K562 (cell line): ENCODE measurements at places on chromosomes 13 and 19.

DNA sequence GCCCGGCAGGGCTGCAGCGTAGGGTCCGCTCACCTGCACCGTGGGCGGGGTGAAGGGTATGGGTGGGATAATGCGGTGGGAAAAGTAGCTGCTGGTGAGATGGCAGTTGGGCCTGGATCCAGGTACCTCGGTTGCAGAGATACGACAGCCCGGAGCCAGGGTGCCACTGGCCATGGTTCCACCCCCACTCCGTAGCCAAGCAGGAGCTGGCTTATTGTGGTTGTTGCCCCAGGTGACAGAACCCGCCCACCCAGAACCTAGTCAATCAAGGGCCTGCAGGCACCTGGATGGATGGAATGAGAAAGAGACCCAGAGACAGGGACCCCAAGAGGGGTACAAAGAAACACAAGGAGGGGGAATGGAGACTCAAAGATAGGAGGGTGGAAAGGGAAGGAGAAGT is 3.5 kb upstream of the LHB start:
- DNase-seq, result no peak

DNA sequence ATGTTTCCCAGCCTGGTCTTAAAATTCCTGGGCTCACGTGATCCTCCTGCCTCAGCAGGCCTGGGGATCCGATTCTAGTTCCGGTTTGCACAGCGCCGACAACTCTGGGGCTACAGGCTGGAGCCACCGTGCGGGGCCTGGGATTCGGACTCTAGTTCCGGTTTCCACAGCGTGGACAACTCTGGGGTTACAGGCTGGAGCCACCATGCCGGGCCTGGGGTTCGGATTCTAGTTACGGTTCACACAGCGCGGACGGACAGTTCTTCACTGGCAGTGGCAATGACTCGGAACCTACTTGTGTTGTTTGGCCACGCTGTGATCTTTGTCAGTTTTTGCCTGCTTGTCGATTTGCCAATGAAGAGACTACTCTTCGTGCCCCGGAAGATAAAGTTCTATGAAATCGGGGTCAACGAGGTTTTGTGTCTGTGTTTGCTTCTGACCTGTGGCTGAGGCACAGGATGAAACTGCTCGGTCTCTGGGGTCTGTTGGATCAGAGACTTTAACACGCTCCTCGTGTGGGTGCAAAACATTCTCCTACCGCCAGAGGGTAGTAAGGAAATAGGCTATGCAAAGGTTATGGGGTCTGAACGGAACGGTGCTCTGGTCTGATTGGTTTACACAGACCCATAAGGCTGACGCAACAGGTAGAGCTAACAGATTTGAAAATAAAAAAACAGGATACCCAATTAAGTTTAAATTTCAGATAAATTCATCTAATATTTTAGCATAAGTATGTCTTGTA is 12.1 kb upstream of the ZSCAN1 start:
- peak; percentile 59 for DNase-seq

DNA sequence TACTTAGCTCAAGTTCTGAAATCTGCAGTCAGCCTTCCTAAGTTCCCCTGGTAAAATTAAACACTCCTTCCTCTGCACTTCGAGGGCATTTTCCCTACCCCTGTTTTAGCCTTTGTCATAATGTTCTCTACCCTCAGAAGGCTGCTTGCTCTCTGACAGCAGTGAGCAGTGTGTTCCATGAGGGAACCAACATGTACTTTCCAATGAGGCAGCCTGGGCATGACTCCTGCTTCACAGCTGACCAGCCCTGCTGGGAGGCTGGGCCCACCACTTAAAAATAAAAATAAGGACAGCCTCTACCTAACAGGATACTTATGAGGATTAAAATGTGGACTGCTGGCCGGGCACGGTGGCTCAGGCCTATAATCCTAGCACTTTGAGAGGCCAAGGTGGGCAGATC is 26.4 kb downstream of the RUBCNL start:
- no peak for DNase-seq

GRCh38 chr13:65756071-65756671 is 1474.0 kb downstream of the PCDH9 start:
- no peak for DNase-seq

GRCh38 chr13:106468207-106468606 is 67.3 kb downstream of the EFNB2 start:
- DNase-seq, result no peak
